ENCODE measurements at places on chromosomes 12 and 14.

GRCh38 chr14:70955543-70956480 lies 48.6 kb downstream of the PCNX1 start:
- peak; percentile 52 for DNase-seq

- DNase-seq: no peak
Observed at GRCh38 chr12:125122668-125123067, 57.4 kb downstream of the AACS start.

GRCh38 chr12:108335349-108336119 lies 3.6 kb downstream of the CMKLR1 start:
- DNase-seq: no peak

- DNase-seq: no peak
Observed at GRCh38 chr12:118655588-118655987, 279.2 kb downstream of the SUDS3 start.

DNA sequence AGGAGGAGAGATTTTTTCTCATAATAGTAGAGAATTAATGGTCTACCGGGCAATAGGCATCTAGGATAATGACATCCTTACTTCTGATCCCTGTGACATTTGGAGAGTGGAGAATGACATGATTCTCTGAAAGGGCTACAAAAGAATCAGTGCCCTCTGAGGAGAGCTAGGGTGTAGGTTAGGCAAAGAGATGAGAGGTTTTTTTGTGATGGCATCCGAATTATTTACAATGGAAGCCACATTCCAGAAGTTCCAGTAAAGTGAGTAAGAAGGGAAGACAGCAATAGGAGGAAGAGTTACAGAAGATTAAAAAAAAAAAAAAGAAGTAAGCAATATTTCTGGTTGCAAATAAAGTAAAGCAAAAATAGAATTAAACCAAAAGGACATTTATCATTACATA lies 478.0 kb downstream of the RMST start:
- DNase-seq: no peak

GRCh38 chr14:32744811-32745445 lies 193.8 kb upstream of the NPAS3 start:
- DNase-seq: no peak

- no peak for DNase-seq
Observed at GRCh38 chr14:89252887-89253532, 164.0 kb downstream of the FOXN3 start.

GRCh38 chr14:72201645-72202044 lies 269.4 kb downstream of the RGS6 start:
- no peak for DNase-seq

DNA sequence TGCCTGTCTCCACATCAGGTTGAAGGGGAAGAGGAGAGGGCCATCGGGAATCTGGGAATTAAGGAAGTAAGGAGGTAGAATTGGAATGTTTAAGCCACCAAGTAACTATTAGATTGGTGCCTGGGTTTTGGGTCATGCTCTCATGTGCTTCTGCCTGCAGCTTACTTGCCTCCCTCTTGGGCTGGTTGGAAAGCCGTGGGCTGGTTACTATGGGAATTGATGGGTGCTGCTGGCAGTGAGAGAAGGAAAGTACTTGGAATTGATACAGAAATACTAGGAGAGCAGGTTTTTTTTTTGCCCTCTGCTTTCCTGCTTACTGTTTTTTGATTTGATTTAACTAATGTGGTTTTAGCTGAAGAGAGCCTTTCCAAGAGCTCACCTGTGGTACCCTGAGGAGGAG lies 493.5 kb upstream of the RGS6 start:
- DNase-seq: no peak

DNA sequence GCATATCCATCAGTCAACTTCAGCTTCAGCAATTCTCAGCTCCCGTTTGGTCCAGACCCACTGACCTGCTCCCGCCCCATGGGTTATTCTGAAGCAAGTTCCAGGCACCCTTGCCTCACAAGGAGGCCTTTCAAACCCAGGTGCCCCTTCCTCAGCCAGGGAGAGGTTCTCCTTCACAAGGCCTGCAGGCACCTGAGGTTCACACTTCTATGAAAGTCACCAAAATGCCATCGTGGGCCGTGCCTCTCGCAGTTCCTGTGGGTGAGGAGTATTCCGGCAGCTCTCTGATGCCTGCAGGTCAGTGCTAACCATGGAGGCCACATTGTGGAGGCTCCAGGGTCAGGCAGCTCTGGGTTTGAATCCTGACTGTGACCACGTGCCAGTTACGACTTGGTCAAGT lies 40.2 kb upstream of the BCL7A start:
- DNase-seq: no peak
